ENCODE measurements at places on chromosomes 7 and 10.

GRCh38 chr7:959271-959670 is 4.8 kb upstream of the ADAP1 start:
- no peak for DNase-seq

DNA sequence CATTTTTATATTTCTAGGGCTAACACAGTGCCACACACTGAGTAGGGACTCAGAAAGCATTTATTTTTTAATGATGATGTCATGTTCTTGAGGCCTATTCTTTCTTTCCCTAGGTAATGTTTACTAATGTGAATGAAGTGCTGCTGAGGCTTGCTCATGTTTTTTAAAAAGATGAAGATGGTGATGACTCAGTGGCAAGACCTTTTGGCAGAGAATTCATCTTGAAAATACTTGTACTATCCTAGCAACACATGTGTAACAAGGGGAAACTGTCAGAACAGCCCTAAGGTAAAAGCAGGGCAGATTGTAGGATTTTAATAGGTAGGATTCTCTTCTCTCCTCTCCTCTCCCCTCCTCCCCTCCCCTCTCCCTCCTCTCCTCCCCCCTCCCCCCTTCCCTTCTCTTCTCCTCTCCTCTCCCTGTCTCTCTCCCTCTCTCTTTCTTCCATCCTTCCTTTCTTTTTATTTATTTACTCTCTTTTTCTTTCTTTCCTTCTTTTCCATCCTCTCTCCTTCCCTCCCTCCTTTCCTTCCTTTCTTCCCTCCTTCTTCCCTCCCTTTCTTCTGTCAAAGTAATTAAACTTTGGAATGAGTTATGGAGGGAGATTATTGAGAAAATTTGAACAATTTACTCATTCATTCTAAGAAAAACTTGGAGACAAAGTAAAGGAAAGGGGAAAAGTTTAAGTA is 75.3 kb downstream of the ZNF92 start:
- DNase-seq: no peak

- no peak for DNase-seq
Measured at GRCh38 chr10:91569522-91569921, 63.3 kb downstream of the PPP1R3C start.

DNA sequence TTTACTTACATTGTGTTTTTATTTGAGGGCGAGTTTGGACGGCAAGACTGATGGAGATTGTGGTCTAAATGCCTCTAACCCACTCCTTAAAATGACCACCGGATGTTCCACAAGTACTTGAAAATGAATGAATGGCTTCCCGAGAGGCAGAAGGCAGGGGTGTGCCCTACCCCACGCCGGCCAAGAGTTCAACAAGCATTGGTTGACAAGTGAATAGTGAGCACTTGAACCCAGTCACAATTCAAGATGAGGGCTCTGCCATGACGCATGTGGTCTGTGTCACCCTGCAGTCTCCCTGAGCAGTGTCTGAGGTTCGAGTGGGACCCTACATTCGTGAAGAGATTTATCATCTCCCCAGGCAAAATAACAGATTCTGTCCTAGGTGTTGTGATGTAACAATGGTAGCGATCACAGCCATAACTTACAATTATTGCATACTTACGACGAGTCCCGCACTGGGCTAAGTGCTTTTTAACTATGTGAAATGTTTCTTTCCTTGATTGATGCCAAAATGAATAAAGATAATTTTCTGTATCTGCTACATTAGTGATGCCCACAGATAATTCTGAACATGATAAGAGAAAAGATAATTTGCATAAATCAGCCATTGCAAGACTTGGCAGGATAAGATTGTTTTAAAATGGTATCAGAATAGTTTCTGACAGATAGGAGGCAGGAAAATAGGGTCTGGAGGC is 305.4 kb downstream of the WDR37 start:
- no peak for DNase-seq

DNA sequence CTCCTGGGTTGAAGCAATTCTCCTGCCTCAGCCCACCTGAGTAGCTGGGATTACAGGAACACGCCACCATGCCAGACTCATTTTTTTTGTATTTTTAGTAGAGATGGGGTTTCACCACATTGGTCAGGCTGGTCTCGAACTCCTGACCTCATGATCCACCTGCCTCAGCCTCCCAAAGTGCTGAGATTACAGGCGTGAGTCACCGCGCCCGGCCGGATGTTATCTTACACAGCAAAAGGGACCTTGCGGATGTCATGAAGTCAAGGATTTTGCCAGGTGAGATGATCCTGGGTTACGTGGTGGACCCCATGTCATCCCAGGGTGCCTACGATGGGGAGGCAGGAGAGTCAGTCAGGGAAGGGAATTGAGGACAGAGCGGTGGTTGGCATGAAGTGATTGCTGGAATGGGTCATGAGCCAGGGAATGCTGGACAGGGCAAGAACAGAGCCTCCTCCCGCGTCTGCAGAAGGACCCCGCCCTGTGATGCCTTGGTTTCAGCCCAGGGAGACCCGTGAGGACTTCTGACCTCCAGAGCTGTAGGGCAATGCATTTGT is 8.7 kb upstream of the UBE3C start:
- no peak for DNase-seq

DNA sequence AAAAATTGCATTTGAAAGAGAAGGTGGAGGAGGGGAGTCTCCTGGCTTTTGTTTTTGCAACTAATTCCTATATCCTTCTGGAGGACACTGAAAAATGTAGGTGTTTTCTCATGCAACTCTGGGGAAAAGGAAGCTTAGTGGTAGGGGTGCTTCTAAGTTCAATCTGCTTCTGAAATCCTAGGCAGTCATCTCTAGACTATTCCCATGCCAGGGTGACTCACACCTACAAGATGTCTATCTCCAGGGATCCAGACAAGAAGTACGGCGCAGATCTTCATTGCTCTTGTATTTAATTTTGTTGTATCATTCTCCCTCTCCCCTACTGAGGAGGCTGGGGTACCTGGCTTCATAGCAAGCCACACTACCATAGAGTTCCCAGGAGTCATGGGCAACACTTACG is 258.8 kb downstream of the PHF14 start:
- no peak for DNase-seq

DNA sequence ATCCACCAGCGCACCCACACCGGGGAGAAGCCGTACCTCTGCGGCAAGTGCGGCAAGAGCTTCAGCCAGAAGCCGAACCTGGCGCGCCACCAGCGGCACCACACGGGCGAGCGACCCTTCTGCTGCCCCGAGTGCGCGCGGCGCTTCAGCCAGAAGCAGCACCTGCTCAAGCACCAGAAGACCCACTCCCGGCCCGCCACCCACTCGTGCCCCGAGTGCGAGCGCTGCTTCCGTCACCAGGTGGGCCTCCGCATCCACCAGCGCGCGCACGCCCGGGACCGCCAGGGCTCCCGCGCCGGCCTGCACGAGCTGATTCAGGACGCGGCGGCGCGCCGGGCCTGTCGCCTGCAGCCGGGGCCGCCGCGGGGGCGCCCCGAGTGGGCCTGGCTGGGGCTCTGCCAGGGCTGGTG is 17.7 kb downstream of the ZNF775 start:
- no peak for DNase-seq

- no peak for DNase-seq
Measured at GRCh38 chr7:26652401-26653100, 211.8 kb downstream of the SKAP2 start.
